Stimulated activated CD4-positive, alpha-beta T cell treated with anti-CD3 and anti-CD28 coated beads, Interleukin-12 subunit alpha, Interleukin-12 subunit beta, amount 100 ng/mL, for 48 hours (primary cell): ENCODE measurements at places on chromosomes 5 and 9.

DNA sequence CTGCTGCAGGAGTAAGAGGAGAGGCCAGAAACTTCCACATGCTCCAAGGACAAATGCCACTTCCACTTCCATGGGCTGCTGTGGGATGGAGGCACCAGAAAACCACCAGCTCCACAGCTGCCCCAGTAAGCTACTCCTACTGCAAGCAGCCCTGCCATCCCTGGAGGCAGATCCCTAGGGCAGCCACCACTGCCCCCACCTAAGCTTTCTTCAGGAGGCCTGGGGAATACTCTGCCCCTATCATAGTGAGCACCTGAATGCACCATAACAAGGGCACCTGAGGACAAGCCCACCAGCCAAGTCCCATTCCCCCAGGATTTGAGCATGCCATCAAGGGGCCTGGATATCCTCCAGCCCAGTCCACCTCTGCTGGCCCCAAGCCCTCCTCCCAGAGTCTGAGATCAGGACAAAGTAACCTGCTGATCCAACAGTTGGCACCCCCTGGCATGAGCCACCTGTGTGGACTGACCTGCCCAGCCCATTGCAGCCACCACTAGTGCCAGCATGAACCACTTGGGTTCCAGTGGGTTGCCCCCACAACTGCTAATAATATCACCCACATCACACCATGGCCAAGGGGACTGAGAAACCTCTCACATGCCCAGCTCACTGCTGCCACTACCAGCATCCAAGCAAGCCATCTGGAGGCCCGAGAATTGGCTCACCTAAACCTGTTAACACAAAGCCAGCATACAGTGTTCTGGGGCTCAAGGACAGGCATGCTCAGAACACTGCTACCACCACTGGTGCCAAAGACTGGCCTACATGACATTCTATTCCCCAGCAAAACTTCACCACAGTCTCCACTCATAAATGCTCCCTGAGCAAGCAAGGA lies 480.1 kb downstream of the CDH12 start:
- DNase-seq, result no peak

DNA sequence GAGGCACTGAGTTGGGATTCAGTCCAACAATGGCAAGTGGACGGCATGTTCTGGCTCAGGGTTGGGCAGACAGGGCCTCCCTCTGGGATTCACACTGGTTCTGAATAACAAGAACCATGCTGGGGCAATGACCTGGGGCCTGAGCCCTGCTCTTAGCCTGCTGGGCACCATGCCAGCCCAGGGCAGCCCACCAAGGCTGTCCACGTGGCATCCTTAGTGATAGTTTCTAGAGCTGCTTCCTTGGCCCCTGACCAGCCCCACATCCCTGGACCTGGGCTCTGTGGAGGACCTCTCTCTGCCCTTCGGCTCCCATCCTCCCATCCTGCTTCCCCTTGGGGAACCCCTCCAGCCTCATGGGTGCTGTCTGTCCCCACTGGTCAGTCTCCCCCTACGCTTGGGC lies 22.3 kb upstream of the OLFM1 start:
- no peak for DNase-seq

DNA sequence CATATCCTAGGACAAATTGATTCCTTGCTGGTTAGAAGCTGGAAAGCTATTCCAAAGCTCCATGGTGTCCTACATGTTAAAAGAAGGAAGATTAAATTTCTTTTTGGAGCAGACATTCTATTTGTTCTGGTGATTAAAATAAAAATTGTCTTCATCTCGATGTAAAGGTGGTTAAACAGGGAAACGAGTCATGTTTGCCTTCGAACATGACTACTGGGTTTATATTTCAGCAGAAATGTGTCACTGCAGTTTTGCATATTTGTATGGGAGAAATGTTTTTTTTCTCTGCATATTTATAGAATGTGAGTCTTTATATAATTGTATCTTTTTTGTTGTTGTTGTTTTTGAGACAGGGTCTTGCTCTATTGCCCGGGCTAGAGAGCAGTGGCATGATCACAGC lies 36.4 kb downstream of the ADAMTS12 start:
- no peak for DNase-seq

- DNase-seq, result no peak
These were observed 170.3 kb downstream of the PDZD2 start for GRCh38 chr5:31809050-31809870.

- no peak for DNase-seq
These were observed 36.2 kb upstream of the CXXC5 start for GRCh38 chr5:139611703-139612584.

GRCh38 chr9:127451608-127451857 lies 223 bp downstream of the LRSAM1 start:
- no peak for DNase-seq

DNA sequence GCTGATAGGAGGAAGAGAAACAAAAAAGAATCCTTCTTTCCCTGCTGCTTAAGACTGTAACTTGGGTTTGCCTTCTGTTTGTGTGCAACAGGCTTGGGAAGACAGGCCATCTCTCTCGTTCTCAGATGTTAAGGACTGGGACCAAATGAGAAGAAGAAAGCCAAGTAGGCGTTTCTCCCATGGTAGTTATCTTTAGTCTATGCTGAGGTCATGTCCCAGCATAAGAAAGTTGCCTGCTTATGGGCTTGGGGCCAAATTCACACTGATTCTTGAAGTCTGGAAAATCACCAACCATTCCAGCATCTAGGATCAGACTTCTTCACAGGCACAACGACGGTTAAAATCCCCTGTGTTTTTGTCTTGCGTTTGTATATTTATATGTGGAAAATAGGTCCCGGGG lies 44.2 kb upstream of the PALM2AKAP2 start:
- DNase-seq, result no peak

DNA sequence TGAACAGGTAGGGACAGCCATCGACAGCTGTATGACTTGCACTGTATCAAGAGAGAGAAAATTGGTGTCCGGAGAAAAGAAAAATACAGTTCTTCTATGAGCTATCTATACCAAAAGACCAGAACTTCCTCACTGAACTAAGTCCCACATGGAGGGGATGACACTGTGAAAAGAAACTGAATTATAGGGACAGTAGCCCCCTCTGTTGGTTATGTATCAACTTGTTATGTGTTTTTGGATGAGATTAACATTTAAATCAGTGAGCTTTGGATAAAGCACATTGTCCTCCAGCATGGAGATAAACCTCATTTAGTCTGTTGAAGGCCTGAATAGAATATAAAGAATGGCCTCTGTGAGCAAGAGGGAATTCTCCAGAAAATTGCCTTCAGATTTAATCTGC lies 176.6 kb upstream of the SH3GL2 start:
- no peak for DNase-seq

DNA sequence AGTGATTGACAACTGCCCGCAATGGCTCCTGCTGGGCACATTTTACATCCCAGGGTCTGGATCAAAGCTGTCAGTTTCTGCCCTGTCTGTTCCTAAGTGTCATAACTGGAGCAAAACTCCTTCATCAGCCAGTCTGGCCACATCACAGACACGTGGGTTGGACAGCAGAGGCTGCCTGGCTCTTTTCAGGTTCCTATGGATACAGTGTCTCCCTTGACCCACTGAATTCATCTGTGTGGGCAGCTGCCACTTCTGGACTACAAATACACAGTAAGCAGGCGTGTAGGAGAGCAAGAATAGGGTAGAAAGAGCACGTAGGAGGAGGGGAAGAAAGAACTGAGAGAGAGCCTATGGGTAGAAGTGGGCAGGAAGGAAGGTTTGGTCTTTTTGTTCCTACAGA lies 238.0 kb downstream of the ENC1 start:
- no peak for DNase-seq

DNA sequence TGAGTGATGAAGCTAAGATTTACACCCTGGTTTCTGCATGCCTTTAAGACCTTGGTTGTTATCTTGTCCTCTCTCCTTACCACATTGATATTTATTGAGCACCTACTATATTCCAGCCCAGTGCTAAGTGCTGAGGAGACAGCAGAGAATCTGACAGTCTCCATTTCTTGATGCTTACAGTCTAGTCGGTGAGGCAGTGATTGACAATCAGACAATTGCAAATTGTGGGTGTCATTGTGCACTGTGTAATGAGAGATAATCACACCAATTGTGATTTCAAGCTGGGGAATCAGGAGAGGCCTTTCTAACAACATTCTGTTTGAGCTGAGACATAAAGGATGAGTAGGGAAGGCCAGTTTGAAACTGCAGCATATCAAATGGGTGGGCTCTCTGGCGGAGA lies 41.7 kb upstream of the PPARGC1B start:
- DNase-seq, result no peak

GRCh38 chr9:119027901-119028699 lies 341.1 kb downstream of the BRINP1 start:
- DNase-seq, result no peak

- DNase-seq, result no peak
These were observed 39.0 kb downstream of the STK10 start for GRCh38 chr5:172149073-172149472.

GRCh38 chr5:172426086-172426485 lies 28.2 kb downstream of the SH3PXD2B start:
- no peak for DNase-seq

- no peak for DNase-seq
These were observed 211.2 kb downstream of the NXNL2 start for GRCh38 chr9:88746029-88746742.

DNA sequence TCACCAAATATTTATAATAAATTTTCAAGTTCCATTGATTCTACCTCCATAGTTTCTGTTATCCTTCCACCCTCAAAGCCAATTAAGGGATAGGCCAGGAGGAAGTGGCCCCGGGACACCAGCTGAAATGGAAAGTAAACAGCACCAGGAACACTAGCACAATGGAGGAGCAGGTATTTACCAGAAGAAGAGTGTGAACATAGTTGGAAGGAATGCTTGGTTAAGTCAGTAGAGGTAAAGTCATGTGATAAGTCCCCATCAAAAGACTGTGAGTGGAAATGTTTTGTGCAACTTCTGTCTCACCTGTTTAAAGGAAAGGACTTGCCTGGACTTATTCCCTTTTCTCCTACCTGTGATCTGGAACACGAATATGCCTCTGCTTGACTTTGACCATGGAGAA lies 146.7 kb upstream of the RAI14 start:
- DNase-seq, result no peak

GRCh38 chr5:69284203-69284602 lies 48.4 kb downstream of the CCDC125 start:
- DNase-seq, result no peak

DNA sequence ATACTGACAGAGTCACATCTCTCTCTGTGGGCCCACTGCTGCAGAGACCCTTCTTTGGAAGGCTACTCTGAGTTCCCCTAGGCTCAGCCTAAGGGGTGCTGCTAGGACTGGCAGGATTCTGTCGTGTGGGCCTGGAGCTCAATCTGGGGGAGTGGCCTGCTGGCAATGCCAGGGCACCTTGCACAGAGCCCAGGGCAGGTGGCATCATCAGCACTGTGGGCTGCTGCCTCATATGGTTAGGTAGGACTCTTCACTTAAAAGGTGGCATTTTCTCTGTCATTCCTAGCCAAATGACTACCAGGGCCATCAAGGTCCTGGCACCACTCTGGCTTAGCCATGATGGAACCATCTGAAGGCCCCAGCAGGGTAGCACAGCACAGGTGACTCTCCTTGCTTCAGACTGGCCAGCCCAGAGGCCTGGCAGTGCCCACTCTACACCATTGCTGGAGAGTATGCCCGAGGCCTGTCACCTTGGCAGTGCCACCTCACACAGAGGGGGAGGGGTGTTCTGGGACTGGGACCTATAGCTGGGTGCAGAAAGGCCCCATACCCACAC lies 21.9 kb downstream of the PITX1 start:
- DNase-seq, result no peak

DNA sequence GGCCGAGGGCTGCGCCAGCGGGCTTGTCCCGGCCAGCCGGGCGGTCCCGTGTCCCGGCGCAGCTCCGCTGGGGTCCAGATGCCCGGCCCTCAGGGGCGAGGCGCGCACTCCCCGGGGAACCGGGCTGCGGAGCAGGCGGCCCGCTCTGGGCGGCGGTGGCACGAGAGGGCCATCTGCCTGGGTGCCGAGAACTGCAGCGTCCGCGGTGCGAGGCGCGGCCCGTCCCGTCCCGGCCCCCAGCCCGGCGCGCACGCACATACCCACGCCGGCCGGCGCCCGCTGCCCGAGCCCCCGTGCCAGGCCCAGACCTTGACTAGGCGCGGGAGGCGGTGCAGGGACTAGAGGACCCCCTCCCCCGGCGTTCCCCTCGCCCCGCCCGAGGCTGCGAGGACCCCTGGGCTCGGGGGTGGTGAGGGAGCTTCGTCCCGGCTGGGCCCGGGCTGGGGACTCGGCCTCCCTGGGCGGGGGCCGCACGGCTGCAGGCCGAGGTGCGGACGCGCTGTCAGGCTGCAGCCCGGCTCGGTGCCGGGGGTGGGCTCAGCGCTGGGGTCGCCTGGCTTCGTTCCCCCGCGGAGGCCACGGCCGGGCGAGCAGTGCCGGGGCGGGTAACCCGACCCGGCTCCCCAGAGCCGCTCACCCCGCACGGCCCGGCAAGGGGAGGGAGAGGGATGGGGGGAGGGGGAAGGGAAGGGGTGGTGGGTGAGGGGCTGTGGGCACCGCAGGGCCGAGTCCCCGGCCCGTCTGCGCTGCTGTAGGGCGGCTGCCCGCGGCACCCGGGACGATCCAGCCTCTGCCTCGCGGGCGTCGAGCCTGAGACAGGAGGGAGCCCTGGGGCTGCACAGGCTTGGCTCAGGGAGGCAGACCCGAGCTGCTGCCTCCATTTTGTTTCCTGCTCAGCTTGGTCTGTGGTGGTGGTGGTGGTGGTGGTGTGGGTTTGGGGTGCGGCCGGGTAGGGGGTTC lies 1.2 kb upstream of the NSD1 start:
- DNase-seq, result no peak

DNA sequence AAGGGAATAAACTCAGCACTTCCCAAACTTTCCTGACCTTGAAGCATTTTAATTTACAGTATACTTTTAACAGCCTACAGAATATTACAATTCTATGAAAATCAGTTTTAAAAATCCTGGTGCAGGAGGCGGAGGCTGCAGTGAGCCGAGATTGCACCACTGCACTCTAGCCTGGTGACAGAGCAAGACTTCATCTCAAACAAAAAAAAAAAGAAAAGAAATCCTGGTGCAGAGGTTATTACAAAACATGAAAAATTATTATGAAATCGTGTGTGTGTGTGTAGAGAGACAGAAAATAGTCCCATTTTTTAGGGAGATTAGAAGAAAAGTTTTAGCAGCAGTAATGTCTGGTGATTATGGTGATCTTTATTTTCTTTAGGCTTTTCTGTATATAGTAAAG lies 26.9 kb downstream of the GOLPH3 start:
- no peak for DNase-seq

DNA sequence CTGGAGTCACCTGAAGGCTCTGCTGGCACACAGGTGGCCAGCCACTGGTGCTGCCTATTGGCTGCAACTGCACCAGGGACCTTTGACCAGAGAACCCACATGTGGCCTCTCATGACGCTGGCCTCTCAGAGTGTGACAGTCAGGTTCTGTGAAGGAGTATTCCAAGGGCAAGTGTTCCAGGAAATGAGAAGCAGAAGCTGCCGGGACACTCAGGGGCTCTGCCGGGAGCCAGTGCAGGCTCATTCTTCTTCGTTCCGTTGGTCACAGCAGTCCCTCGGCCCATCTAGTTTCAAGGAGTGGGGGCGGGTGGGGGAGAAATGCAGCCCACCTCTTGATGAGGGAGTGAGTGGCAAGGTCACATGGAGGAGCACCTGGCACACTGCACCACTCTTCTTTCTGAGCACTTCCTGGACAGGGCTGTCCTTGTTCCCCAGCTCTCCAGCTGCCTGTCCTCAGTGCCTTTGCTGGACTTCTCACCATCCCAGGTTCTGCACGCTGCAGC lies 237.5 kb downstream of the GADD45G start:
- DNase-seq, result no peak

GRCh38 chr5:142491270-142491669 lies 166.4 kb upstream of the SPRY4 start:
- DNase-seq, result no peak

- no peak for DNase-seq
These were observed at the start of gene OTP for GRCh38 chr5:77637998-77638762. Gene OTP, minus strand, starts transcription at chr5:77638713. Its CDS starts 164 bp downstream, at chr5:77638549.
